NCI-H2081 treated with DMSO at 0.1 percent for 48 hours (cell line): ENCODE measurements at places on chromosomes 5 and 9.

DNA sequence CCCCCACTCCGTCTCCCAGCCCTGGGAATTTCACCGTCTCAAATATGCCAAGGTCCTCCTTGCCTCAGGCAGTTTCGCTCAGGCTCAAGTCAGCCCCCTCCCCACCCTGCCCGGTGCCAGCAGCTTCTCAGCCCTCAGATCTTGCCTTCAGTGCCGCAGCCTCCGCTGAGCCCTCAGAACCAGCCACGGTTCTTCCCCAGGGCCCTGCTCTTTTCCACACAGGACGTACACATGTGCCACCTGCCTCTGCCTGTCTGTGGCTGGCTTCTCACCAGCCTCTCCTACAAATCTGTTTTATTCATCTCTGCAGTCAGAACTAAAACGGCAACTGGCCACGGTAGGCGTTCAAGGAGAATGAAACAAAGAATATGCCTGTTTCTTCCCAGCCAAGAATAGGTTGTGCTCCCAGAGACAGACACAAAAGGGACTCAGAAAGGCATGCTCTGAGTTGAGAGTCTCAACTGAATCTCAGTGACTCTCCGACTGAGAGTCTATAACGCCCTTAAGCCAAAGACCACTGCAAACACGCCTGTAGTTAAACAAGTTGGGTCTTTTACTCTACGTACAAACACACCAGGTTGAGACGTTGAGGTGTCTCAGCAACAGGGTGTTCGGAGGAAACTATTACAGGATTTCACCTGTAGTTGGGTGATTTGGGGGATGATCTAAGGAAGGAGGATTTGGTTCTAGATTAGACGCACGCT is 10.6 kb upstream of the GRIN1 start:
- no peak for DNase-seq

- no peak for DNase-seq
Measured at GRCh38 chr5:68306361-68307014, 90.9 kb downstream of the PIK3R1 start.

- no peak for DNase-seq
Measured at GRCh38 chr5:79505138-79505537, 8.8 kb downstream of the HOMER1 start.

- DNase-seq = no peak
Measured at GRCh38 chr5:7690557-7690956, 160.4 kb downstream of the CFAP90 start.

GRCh38 chr9:34709196-34709978 is 549 bp downstream of the CCL21 start:
- DNase-seq = no peak

GRCh38 chr5:125439243-125439642 is 692.8 kb upstream of the ZNF608 start:
- DNase-seq = no peak

DNA sequence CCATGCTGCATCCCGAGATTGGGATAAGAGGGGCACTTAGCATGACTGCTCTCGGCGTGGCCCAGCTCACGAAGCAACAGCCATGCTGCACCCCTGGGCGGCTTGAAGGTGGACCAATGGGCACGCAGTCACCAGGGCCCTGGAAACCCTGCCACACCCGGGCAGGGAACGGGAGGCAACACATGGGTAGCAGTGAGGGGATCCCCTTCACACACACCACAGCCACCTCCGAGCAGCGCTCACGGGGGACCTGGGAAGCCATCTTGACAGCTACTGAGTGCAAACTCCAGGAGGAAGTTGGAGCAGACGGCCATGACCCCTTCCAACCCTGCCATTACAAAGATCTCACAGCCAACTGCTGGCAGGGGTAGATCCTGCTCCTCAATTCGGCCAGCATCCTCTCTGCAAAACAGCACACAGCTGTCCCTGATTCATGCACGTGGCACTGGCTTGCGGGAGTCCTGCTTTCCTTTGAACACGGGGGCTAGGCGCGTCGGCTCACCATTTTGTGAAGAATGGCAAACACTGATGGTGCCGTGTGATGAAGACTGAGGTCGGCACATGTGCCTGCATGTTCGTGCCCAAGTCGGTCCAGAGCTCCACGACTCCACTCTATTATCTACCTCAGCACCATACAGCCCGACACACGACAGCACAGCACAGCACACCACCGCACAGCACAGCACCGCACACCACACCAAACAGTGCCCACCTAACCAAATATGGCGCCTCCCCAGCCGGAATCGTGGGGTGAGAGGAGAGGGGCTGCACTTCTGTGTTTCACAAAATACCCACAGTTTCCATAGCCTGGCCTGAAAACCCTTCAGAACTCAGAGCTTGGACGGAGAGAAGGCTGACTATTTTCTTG is 5.0 kb downstream of the UBAC1 start:
- DNase-seq = no peak

DNA sequence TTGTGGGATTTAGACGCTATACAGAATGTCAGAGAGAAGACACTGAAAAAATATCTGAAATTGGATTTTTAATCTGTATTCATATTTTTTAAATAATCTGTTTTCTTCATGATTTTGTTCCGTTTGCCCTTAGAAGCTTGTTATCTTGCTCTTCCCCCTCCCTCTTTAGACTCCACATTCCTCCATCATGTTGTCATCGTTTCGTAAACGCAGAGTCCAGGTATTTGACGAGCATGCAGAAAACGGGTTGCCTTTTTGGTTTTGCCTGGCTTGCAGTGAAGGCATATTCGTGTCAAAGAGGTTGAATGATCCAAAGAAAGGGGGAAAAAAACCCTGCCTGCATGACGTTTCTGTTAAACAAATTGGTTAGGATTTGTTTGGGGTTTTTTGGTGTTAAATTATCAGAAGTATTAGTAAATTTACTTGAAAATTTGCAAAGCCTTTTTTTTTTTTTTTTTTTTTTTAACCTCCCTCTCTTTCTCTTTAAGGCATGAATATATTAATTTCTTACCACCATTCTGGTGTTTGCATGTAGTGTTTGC is 2.9 kb downstream of the SPTAN1 start:
- DNase-seq = no peak

GRCh38 chr5:68282001-68282400 is 66.4 kb downstream of the PIK3R1 start:
- DNase-seq = no peak

DNA sequence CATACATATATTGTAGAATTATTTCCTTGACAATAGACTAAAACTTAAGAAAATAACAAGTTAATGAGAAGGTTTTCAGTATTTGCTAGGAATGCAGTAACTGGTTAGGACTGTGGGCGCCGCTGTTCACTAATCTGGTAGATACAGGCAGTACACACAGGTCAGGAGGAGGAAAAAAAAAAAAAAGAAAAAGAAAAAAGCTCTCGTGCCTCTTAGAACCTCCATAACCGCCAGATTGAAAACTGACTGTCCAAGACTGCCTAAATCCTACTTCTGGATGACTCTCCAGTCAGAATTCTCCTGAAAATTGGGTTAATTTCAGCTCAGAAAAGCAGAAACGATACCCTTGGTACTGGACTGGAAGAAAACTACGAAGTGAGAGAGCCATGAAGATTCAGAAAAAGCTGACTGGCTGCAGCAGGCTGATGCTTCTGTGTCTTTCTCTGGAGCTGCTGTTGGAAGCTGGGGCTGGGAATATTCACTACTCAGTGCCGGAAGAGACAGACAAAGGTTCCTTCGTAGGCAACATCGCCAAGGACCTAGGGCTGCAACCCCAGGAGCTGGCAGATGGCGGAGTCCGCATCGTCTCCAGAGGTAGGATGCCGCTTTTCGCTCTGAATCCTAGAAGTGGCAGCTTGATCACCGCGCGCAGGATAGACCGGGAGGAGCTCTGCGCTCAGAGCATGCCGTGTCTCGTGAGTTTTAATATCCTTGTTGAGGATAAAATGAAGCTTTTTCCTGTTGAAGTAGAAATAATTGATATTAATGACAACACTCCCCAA is at the start of gene PCDHGA1:
Gene PCDHGA1, plus strand, starts transcription at position 216 of the 782 bp plus-strand sequence.
- no peak for DNase-seq

DNA sequence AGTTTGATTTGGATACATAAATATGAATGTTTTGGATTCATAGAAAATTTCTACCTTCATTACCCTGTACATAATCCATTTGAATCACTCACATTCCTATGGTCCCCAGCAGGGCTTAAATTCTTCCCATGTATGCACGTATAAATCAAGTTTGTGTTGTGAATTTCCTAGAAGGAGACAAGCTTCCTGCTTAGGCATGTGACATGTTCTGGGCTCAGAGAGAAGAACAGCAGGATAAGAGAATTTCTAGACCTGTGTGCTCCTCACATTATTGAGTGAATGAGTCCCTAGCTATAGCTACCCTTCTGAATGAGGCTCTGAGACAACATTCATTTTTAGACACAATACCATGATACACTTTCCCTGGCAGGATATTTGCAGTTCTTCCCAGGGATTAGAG is 229.1 kb downstream of the YTHDC2 start:
- DNase-seq = no peak

DNA sequence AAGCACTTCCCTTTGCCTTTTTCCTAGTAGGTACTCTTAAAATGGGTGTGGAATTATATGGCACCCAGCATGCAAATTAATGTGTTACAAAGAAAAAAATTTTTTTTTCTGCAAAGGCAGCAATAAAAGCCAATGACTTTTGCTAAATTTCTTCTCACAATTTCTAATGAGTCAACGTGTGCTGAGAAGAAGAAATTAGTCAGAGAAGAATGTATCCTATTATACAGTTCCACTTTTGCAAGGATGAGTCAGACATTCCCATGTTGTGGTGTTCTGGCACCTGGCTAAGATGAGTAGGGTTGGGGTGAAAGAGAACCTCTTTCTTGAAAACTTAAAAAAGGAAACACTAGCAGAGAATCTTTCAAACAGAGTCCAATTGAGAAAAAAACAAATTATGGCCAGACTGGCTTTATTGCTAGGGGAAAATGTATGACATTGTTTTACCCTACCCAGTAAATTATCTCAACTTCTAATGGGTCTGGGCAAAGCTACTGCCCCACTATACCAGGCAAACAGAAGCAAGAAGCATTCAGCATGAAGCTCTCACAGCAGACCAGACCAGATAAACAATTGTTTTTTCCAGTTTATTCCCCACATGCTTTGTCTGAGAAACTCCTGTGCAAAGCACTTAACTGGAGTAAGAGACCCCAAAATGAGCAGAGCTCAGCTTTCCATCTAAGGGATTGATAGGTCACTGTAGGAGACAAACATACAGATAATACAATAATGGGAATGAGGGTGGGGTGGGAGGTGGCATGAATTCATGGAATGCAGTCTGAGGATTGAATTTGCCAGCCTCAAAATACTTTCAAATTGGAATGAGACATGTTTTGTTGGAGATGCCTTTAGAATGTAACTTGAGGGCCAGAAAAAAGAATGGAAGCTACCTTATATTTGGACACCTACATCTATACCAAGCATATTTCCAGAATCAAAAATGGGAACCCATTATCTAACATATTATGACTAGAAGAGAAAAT is 220.8 kb upstream of the RFX3 start:
- no peak for DNase-seq

DNA sequence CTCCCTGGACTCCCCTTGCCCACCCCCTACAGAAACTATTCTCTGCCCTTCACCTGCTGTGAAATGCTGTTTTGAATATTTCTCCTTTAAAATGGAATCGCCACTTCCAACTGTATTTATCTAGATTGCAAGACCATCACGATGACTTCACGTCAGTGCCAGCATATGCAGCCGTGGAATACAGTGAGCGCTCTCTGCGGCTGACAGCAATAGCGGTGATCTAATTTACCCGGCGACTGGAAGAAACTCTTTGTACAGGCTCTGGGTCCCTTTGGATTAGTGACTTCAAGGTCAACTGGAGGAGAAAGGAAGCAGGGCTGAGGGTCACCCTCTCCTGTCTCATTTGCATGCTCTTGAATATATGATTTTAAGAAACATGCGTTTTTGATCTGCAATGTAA is 192.0 kb downstream of the IRX1 start:
- DNase-seq = no peak

DNA sequence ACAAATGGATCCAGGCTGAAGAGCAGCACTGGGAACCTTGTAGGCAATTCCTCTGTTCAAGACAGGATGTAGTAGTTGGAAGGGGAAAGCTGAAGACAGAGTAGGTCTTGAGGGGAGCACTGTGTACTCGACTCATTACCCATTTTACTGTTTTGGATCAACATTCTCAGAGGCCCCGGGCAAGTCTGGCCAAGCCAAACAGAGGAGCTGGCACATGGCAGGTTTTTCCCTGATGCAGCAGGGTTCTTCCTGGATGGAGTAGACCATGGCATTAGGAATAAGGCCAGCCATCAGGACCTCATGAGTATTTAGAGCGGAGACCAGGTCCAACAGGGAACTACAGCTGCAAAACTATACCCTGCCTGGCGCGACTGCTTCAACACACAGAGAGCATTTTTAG is 4.4 kb downstream of the SVEP1 start:
- DNase-seq = no peak

DNA sequence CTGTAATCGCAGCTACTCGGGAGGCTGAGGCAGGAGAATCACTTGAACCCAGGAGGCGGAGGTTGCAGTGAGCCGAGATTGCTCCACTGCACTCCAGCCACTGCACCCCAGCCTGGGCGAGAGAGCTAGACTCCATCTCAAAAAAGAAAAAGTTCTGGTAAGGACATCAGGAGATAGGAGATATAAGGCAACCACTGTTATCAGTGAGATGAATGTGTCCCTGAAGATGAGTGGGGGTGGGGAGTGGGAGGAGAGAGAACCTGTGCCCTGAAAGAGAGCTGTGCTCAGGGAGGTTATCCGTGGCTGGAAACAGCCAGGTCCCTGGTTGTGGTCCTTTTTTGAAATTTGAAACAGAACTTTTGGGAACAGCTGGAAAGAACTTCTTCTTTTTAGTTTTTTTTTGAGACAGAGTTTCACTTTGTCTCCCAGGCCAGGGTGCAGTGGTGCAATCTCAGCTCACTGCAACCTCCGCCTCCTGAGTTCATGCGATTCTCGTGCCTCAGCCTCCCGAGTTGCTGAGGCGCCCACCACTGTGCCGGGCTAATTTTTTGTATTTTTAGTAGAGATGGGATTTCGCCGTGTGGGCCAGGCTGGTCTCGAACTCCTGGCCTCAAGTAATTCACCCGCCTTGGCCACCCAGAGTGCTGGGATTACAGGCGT is 2.6 kb downstream of the PTPA start:
- no peak for DNase-seq

DNA sequence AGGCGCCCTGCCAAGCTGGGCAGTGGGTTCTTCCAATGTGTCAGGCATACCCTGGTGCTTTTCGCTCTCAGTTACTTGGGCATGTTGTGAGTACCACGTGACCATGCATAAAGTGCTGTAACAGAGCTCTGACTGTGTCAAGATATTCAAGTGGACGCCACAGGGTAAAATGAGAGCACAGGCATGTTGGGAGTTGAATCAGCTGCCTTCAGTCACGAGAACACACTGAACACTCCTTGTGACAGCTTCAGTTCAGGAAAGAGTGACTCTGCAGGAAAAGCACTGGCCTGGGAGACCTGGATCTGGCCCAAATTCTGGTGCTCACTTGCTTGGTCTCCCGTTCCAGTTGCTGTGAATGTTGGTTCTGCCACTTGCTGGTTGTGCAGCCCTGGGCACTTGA is 5.1 kb downstream of the MLANA start:
- DNase-seq = no peak
